Astrocyte (in vitro differentiated cells and primary cell): ENCODE measurements at places on chromosomes 16 and 17.

GRCh38 chr16:52256310-52257078, 290.4 kb downstream of the TOX3 start:
- no peak for DNase-seq

GRCh38 chr17:76873856-76874255, 5.7 kb downstream of the MGAT5B start:
- peak; percentile 55 for DNase-seq

DNA sequence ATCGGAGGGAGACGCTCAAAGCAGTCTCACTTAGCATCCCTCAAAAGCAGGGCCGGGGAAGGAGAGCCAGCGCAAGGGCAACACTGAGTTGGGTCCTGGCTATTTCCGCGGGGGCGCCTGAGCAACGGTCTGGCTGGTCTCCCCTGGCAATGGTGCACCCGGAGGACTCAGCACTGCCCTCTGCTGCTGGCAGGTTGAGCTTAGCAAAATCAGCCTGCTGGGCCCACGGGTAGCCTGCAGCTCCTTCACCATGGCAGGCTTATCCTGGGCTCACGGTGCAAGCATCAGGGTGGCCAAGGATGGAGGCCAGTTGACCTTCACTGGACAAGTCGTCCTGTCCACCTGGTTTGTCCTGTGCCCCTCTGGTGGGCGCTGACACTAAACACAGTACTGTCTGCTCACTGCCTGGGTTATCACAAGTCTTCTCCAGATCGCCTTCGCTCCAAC, 14.4 kb upstream of the ALDH3A1 start:
- DNase-seq = peak; percentile 32

- DNase-seq = no peak
Observed at GRCh38 chr17:70947636-70948565, 778.6 kb downstream of the KCNJ2 start.

- no peak for DNase-seq
Observed at GRCh38 chr17:40557531-40558299, 7.6 kb downstream of the CCR7 start.

- no peak for DNase-seq
Observed at GRCh38 chr17:30232015-30232823, 3.3 kb downstream of the SLC6A4 start.

GRCh38 chr16:52547004-52547833, at the start of gene TOX3:
TSS of gene TOX3 (minus strand) at chr16:52547143. CDS start at chr16:52546723, 420 bp downstream.
- no peak for DNase-seq

DNA sequence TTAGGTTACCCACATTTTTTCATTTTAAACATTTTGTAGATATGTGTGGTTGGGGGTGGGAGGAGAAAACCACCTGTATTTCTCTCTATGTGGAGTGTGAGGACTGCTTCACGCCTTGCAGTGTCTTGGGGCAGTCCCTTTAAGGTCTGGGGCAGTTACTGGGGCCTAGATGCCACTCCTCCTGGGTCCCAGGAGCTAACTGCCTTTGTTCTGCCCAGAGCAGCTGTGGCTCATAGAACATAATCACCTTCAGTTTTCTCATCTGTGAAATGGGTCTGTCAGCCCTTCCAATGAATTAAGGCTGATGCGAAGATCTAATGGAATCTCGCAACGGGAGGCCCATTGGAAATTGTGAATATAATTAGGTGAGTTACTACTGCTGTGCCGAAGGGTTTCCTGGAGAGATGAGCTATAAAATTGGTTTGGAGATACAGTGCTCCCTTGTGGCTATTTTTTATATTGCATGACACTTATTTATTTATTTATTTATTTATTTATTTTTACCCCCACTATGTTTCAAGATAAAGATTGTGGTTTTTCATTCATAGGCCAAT, 22.9 kb downstream of the DHRS7C start:
- peak; percentile 1 for DNase-seq

GRCh38 chr17:81049973-81050551, 15.1 kb downstream of the BAIAP2 start:
- DNase-seq = peak; percentile 85

- peak; percentile 35 for DNase-seq
Observed at GRCh38 chr16:78633551-78633950, 534.1 kb downstream of the WWOX start.

- no peak for DNase-seq
Observed at GRCh38 chr17:33949100-33949499, 306.0 kb upstream of the CCL2 start.

- DNase-seq = no peak
Observed at GRCh38 chr16:70482624-70483023, 28.2 kb downstream of the FCSK start.

DNA sequence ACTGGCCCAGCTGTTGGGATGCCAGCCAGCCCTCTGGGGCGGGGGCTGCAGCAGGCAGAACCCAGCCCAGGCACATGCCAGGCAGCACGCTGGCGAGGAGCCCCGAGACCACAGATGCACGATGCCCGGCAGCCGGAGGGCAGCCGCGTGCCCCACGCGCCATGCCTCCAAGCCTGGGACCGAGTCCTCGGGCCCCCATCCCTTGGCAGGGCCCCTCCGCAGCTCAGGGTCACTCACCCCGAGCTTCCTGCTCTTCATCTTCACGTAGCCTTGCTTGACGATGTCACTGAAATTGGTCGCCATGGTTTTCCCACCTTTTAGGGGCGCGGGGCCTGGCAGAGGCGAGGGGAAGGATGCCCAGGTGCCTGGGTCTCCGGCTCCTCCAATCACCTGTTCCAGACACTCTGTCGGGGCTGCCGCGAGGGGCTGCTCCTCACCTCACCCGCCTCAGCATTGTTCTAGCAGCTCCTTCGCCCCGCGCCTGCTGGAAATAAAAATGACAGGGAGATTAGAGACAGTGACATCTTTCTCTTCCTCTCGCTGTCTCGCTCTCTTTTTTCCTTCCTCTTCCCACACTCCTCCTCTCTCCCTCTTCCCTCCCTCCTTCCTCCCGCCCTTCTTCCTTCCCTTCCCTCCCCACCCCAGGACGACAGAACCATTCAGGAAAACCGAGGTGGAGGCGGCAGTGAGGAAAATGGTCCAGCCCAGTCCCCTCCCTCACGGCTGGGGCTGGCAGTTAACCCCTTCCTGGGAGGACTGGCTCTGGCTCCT, 6.9 kb downstream of the DOK4 start:
- peak; percentile 54 for DNase-seq

DNA sequence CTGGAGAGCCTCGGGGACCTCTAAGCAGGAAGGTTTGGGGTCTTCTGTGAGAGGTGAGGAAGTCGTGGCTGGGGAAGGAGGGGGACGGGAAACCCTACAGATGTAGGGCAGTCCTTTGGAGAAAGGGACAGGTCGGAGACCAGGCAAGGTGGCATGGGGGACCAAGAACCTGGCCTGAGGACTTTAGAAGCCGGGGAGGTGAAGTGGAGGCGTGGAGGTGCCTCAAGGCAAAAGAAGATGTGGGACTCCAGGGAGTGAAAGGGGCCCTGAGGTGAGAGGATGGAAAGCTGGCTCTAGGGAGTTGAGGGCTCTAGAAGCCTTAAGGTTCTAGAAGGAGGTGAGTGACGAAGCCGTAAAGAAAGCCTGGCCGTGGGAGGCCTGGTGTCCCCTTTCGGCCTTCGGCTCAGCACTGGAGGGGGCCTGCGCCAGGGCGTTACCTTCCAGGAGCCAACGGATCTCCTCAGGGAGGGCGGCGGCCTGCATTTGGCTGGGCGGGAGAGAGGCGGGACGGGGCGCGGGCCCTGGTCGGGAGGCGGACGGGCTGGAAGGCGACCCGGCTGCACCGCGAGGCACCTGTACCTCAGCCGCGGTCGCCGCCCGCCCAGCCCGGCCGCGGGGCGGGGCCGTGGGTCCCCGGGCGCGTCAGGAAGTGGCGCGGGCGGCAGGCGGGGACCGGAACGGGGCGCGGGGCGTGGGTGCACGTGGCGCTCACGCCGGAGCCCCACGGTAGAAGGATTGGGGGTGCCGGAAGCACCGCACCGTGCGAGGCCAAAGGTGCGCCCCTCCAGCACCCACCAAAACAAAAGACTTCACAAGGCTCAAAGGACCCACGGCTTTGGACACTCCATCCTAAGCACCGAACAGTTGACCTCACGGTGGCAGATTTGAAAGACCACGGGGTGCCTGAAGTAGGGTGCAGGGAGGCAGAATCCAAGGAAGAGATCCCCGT, at the start of gene SKAP1:
Gene SKAP1, minus strand, starts transcription at position 577 of the 949 bp plus-strand sequence.
- no peak for DNase-seq

GRCh38 chr16:81826523-81826922, 47.4 kb downstream of the PLCG2 start:
- DNase-seq = no peak

GRCh38 chr16:87757841-87758426, 7.9 kb downstream of the KLHDC4 start:
- peak; percentile 32 for DNase-seq

DNA sequence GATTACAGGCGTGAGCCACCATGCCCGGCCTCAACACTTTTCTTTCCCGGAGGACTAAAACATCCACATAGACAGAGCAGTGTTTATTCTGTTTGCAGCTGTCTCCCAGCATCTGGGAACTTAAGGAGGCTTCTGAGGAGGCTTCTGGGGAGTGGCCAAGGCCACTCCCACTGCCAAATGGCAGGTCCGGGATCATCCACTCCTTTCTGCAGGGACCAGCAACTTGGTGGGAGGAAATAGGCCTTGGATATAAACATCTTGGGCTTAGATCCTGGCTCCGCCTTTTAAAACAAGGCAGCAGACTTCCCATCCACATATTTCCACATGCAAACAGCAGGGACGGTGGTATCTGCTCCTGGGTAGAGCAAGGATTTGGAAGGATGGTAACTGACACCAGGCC, 14.1 kb upstream of the SPATA32 start:
- DNase-seq = no peak
